CD4-positive, alpha-beta T cell treated with Interleukin-17A for 4 hours (primary cell): ENCODE measurements at places on chromosomes 4 and X.
A peak's percentile ranks its signal among the peaks of the same experiment; 100 is the strongest.

GRCh38 chrX:111328858-111329257 lies 58.6 kb upstream of the CAPN6 start:
- no peak for DNase-seq

GRCh38 chrX:153944800-153945150 lies 332 bp upstream of the RENBP start:
- DNase-seq, result no peak

GRCh38 chrX:1661048-1661921 lies 46.4 kb downstream of the ASMT start:
- peak; percentile 88 for DNase-seq

GRCh38 chrX:67338262-67338661 lies 205.6 kb upstream of the AR start:
- no peak for DNase-seq

DNA sequence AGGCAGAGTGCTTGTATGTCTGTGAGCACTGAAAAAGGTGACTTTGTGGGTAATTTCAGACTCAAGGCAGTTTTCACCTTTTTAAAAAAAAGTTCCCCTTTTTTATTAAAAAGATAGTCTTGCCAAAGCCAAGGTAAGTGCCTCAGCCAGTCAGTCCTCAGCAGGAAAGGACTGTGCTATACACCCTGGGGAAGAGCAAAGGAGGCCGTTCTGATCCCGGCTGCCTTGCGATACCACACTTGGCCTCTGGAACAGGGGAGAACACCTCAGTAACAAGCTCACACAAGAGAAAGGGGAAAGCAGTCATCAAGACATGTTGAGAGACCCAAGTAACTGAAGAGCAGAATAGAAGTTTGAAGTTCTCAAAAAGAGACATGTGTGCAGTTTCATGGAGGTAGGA lies 541.7 kb downstream of the BCOR start:
- DNase-seq, result no peak

GRCh38 chr4:145218251-145218650 lies 37.9 kb upstream of the OTUD4 start:
- DNase-seq, result no peak

DNA sequence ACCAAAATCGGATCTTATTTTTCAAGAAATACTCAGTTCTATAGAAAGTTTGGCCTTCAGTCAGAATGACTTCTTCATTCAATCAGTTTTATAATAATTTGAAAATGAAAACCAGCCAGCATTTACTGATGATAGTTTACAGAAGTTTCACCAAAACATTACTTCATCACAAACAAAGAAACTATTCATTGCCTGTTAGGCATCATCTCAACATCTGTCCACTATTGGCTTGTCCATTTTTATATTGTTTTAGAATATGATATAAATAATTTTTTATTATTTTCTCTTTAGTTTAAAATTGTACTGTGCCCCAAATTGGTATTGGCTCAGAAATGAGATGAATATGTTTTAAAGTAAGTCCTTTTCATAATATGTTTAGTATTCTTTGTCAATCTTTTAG lies 38.4 kb downstream of the FAT4 start:
- no peak for DNase-seq

- DNase-seq, result no peak
These were observed 121.0 kb downstream of the ARHGAP24 start for GRCh38 chr4:85595796-85596559.

DNA sequence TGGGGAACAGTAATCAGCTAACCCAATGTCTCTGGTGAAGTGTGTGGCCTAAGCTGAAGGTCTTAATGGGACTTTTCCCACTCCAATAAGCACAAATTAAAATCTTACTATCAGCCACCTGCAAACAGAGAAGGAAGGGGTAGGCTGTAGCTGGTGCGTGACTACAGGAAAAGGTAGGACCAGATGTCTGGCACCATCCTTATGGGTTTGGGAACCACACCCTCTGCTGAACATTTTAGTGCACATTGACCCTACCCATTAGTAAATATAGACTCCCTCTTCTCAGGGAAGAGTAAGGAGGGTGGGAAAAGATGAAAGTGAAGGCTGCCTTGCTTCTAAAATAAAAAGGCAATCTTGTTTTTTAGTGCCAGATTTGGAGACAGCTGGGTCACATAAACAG lies 602.8 kb downstream of the FAT4 start:
- no peak for DNase-seq

DNA sequence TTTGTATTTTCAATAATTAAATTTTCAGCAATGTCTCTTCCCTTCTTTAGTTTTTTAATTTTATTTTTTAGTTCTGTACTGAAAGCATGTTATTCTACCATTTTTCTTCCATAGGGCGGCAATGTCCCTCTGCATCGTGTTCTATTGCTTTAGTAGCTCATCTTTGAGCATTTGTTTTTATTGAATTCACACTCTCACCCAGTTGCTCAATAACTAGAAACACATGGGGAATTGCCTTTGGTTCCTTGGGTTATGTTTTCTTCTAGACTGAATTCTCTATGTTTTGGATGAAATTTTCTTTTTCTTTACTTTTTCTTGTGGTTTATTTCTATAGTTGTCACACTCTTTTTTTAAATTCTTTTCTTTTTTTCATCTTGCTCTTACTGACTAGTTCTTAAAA lies 233.8 kb upstream of the LDB2 start:
- DNase-seq, result no peak

- DNase-seq, result no peak
These were observed 6.5 kb upstream of the SMARCA1 start for GRCh38 chrX:129529685-129530281.

GRCh38 chr4:70997546-70997945 lies 4.1 kb downstream of the DCK start:
- DNase-seq, result no peak

- DNase-seq, result no peak
These were observed 22.5 kb upstream of the GLRA2 start for GRCh38 chrX:14506866-14507265.

DNA sequence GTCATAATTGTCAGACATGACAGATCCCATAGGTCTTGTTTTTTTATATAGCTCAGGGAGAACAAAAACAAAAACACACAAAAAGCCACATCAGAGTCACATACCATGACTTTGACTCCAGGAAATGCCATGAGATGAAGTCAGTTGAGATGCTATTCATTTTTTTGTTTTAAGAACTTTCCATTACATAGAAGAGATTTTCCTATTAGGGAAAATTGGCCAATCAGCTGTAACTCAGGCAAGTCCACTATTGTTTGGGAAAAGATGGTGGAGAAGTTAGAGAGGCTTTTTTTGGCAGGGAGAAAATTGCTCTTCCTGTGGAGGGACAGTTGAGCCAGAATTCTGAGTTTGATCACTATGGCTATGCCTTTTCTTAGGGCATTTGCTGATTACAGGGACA lies 72.6 kb downstream of the SMARCA5 start:
- no peak for DNase-seq

GRCh38 chr4:8383451-8384160 lies 56.9 kb downstream of the ACOX3 start:
- DNase-seq, result no peak

GRCh38 chr4:70721747-70722146 lies at the start of gene RUFY3:
TSS of gene RUFY3 (plus strand) at chr4:70721964. CDS start at chr4:70722574, 610 bp downstream.
- DNase-seq, result no peak

DNA sequence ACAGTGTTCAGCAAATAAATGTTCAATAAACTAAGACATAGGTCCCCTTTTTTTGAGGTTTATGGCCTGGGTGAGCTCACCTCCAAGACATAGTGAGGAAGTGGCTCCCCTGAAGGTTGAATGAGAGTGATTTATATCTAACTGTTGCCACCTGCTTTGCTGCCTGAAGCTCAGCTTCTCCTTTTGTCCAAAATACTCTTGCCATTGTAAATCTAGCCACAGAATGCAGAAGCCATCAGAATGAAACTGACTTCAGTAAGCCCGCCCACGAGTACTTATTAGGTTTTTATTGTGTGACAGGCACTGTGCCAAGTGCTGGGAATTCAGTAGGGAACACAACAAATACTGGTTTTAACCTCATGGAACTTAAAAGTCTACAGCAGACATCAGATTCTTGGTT lies 18.0 kb downstream of the SPINK2 start:
- DNase-seq, result no peak

GRCh38 chr4:1870578-1871443 lies at the start of gene NSD2:
TSS of gene NSD2 (plus strand) at chr4:1871393. CDS start at chr4:1900655, 29,262 bp downstream.
- DNase-seq, result peak; percentile 91

DNA sequence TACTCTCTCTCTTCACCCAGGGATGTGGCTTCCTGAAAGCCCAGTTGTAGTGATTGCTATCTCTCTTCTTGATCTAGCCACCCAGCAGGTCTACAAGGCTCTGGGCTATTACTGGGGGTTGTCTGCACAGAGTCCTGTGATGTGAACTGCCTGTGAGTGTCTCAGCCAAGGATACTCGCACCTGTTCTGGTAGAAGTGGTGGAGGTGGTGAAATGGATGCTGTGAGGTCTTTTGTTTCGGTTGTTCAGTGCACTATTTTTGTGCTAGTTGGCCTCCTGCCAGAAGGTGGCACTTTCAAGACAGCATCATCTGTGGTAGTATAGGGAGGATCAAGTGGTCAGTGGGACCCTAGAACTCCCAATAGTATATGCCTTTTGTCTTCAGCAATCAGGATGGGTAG lies 268.0 kb downstream of the GABRG1 start:
- no peak for DNase-seq

- no peak for DNase-seq
These were observed 6.2 kb downstream of the NAT8L start for GRCh38 chr4:2065106-2065930.

DNA sequence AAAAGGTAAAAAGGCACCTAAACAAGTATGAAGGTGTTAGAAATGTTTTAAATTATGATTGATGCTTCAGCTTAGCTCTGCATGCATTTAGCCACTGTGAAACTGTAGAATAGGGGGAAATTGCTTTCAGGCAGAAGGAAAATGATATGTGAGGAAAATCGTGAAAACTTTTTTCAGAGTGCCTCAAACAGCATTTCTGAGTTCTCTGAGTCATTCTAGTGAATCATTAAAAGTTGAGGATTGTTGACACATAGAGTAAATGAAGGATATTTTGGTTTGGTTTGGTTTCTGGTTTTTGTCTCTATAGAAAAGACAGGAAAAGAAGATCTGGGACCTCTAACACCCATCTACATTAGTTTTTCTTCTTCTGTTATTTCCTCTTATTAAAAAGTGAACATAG lies 332.5 kb upstream of the TRAM1L1 start:
- DNase-seq, result no peak

- no peak for DNase-seq
These were observed 1333.9 kb downstream of the PCDH18 start for GRCh38 chr4:136198358-136198757.

DNA sequence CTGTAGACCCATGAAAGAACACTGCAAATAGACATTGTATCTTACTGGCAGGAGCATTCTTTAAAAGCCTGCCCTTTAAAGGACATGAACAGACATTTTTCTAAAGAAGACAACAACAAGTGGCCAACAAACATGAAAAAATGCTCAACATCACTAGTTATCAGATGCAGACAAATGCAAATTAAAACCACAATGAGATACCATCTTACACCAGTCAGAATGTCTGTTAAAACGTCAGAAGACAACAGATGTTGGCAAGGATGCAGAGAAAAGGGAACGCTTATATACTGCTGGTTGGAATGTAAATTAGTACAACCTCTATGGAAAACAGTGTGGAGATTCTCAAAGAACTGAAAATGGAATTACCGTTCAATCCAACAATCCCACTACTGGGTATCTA lies 77.2 kb downstream of the ATP10D start:
- DNase-seq, result no peak

- no peak for DNase-seq
These were observed 51.4 kb downstream of the SORCS2 start for GRCh38 chr4:7243609-7244330.

DNA sequence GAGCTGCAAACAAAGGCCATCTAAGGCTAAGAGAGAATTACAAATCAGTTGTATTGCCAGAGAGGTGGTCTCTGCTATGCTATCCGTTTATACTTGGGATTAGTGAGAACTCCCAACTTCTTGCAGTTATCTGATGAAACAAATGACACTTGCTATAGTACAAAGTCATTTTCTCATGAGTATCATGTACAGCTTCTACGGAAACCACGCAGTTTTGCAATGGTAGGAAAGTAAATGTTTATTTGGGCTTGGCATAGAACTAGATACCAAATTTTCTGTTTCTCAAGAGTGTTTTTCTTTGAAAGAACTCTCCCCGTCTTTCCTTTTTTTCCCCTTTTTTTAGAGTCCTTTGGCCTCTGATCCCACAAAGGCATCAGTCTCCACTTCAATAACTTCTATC lies 128.2 kb upstream of the ENPEP start:
- no peak for DNase-seq

DNA sequence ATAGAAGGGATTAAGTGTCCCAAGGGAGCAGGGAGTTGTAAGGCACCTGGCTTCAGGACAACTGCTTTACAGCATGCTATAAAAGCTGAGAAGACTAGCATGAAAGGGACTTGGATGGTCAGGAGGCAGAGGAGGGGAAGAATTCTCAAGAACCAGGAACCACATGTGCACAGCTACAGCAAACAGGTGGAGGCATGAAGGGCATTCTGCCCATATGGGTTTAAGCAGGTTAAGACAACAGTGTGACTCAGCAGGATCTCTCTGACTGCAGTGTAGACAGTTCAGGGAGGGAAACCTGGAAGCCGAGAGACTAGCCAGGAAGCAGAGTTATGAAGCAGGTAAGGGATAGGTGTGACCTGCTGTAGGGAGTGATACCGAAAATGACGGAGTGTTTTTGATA lies 117.0 kb downstream of the DHRSX start:
- no peak for DNase-seq

- no peak for DNase-seq
These were observed 273.7 kb upstream of the TECRL start for GRCh38 chr4:64682946-64683345.
